ENCODE measurements at places on chromosomes 1 and 21.

GRCh38 chr1:56289260-56289659 lies 290.1 kb downstream of the PLPP3 start:
- no peak for DNase-seq

DNA sequence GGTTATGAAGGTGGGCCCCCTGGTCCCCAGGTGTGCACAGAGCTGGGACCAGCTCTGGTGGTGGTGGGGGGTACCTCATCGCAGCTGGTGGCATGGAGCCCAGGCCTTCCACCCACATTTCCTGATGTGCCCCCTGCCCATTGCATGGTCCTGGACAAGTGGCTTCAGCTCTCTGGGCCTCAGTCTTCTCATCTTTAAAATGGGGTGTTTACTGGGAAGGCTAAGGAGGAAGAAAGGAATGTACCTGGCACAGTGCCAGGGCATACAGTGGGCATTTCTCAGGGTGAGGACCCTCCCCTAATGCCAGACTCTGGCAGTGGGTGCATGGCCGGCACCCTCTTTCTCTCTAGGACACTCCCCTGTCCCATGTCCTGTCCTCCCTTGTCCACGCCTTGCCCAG lies 7.5 kb downstream of the CLCNKB start:
- no peak for DNase-seq

DNA sequence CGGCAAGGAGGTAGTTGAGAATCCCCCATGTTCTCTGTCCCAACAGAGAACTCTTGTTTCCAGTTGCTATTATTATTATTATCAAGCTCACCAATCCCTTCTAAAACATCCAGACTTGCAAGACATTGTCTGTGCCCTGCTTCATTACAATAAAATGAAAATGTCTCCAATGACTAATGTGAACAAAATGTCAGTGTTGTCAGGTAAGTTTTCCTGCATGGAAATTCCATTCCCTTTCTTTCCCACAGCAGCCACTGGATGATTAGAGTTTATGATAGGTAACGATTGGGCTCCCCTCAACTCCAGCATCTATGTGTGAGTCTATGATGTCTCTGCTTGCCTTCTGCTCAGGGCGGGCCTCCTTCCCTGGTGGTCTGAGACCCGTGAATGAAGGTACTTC lies 8.9 kb upstream of the DYRK1A start:
- DNase-seq: peak; percentile 79

- no peak for DNase-seq
These were observed 238.7 kb downstream of the OLFM3 start for GRCh38 chr1:101757985-101758384.

GRCh38 chr1:203582568-203582967 lies 44.1 kb upstream of the ATP2B4 start:
- no peak for DNase-seq

- no peak for DNase-seq
These were observed 207.0 kb upstream of the MAP1LC3C start for GRCh38 chr1:242205622-242206489.

GRCh38 chr1:2320760-2321667 lies 70.3 kb downstream of the MORN1 start:
- DNase-seq: no peak

DNA sequence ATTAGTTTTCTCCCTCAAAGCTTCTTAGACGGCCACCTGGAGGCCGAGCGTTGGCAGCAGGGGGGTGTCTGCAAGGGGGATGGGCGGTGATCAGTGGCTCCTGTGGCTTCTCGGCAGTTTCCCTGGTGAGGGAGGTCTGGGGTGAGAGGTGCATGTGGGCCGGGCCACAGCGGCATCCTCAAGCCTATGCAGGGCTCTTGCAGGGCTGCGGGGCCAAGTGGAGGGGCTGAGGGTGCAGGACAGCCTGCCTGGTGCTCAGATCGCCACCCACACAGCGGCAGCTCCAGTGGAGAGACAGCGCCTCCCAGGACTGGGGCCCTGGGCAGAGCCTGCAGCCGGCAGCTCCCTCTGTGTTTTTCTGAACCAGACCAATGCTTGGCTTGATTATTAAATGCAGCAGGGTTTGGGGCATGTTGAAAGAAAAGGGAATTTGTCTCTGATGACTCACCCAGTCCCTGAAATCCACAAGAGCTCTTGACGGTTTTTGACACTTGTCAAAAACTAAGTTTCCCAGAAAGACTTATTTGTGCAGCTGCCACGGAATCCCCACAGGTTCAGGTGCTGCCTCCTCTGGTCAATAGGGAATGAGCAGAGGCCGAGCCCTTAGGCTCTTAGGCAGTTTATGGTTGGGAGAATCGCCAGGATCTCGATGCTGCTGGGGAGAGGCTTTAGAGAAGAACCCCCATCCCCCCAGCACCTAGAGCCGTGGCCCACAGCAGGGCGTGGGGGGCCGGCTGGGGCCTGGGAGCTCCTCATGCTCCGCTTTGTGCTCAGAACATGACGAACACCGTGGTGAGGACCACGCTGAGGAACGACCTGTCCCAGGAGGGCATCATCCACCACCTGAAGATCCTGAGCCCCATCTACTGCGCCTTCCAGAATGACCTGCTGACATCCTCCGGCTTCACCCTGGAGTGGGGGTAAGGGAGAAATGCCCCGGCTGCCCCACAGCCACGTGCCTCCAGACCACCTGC lies 54.7 kb downstream of the UMODL1 start:
- DNase-seq: no peak

Measured in dermis blood vessel endothelial cell (primary cell).